Activated naive CD4-positive, alpha-beta T cell (primary cell): ENCODE measurements at places on chromosomes 6 and 20.

DNA sequence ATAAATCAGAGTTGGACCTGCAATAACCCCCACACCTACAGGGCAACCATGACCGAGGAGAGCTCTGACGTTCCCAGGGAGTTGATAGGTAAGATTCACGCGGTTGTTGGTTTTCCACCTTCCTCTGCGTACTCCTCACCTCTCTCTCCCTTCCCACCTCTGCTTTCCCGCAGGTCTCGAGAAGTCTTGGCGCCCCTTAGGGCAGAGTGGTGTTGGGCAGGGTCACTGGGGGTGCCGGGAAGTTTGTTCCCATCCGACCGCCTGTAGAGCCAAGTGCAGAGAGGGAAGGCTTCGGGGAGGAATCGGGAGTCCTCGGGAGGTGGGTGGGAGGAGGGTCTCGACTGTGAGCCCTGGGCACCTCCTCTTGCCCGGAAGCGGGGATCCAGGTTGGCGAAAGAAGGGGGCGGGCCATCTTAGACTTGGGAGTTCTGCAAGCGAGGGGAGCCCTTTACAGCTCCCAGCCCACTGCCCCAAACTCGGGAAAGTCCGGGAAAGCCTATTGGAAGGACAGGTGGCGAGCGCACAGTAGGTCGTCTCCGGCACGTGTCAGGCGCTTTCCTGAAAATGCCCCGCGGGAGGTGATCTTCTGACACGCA, 672 bp downstream of the CARMIL1 start:
- no peak for DNase-seq

DNA sequence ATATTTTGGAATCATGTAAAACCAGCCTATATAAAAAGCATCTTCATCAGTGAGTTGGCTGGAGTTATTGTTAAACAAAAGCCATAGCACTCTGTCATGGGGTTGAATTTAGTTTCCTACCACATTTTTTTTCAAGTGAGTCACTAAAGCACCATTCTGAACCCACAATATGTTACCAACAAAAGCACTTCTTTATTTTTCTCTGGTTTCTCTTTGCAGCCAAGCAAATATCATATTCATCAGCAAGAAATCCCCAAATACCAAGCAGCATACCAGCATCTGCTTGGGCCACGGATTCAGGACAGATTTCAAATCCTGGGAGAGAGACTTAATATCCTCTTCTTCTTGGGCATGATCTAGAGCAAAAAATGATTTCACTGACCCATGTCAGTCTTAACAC, 441.4 kb downstream of the BCKDHB start:
- no peak for DNase-seq

DNA sequence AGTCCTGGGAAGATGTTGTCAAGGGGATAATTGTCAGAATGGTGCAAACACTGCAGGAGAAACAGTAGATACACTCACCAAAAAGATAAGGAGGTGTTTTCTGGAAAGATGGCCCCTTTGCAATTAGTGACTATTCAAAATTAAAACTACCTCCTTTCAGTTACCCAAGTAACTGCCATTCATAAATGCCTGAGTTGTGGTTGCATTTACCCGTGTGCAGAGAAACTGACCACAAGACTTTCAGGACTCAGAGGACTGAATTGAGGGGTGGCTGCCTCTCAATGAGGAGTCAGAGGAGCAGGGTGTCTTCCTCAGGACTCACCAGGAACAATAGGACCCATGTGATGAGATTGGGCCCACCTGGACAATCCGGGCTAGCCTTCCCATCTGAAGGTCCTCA, 39.0 kb downstream of the GCM1 start:
- DNase-seq, result no peak

DNA sequence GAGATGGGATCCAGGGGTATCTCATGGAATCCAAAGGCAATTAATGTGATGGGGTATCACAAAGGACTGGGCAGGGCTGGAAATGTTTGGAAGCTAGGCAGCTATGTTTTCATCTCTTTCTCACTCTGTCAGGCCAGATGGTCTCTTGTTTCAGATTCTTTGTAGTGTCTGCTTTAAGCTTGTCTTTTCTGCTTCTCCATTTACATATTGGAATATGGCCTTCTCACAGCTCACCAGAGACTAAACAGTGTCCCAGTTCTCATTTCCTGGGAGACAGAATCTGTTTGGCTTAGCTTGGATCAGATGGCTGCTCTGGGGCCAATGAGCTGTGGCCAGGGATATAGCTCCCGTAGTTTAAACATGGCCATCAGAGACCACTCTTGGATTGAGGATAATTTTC, 78.9 kb downstream of the SLC35F1 start:
- no peak for DNase-seq

GRCh38 chr6:68876792-68877493, 241.9 kb downstream of the ADGRB3 start:
- DNase-seq, result no peak

- no peak for DNase-seq
These were observed 90.0 kb upstream of the TNFAIP3 start for GRCh38 chr6:137776786-137777686.

- DNase-seq, result no peak
These were observed 44.0 kb upstream of the DOK5 start for GRCh38 chr20:54431156-54431944.
